Hindlimb muscle (tissue), 1 donor: ENCODE measurements at places on chromosomes 16 and 17. TPM values are rescaled to one million over a fixed set of nuclear protein-coding genes. Genes with fewer than 3 reads are reported as not detected.

DNA sequence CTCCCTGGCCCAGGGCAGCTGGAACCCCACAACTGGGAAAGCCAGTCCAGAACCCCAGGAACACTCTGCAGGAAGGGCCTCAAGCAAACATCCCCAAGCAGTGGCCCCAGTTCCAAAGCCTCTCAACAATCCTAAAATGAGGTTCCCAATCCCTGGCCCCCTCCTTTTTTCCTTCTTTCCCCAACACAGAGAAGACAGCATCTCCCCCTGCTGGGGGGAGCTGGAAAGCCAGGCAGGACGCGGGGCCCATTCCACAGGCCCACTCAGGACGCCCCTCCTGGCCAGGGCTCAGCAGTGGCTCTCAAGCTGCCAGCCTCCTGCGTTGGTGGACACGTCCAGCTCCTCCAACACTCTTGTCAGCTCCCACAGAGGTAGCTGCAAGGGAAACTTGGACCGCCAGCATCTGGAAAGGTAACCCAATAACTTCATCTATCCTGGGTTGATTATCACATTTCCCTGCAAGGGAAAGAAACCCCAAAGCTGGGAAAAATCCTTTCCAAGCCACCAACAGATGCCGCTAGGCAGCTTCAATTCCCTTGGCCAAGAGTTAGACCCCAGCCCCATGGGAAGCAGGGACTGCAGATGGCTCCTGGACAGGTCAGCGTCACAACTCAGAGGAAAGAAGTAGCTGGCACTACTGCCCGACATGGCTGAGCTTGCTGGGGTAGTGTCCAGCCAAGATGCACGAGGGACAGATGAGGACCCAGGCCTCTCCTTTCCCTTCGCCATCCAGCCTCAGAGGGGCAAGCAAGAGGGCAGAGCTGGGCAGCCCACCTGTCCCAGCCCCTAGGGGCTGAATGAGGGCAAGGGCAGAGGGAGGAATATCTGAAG, 7.6 kb downstream of the HDAC5 start:
- no peak for DNase-seq

AARSD1 gene
- polyA plus RNA-seq = 56.9 TPM

DNA sequence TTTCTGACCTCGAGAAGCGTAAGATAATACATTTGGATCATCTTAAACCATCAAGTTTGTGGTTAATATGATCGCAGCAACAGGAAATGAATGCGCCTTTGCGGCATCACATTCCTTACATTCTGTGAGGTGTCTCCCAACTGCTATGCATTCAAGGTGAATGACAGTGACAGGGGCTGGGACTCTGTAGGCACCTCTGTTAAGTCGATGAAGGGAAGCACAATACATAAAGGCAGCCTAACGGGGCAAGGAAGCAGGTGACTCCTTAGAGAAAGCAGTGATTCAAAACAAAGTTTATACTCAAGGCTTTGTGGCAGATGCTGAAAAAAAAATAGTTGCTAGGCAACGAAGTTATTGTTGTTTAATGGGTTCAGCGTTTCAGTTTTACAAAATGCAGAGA, 21.6 kb upstream of the EVPL start:
- no peak for DNase-seq

- DNase-seq = no peak
Measured at GRCh38 chr16:50924759-50925545, 183.1 kb downstream of the CYLD start.

GRCh38 chr17:34886831-34887230, 74.4 kb downstream of the CCT6B start:
- DNase-seq = no peak

- no peak for DNase-seq
Measured at GRCh38 chr17:7797976-7798375, 36.0 kb upstream of the KDM6B start.

- no peak for DNase-seq
Measured at GRCh38 chr16:19733551-19733950, 15.5 kb downstream of the IQCK start.

- DNase-seq = no peak
Measured at GRCh38 chr16:48959747-48960146, 321.9 kb downstream of the CBLN1 start.

- no peak for DNase-seq
Measured at GRCh38 chr17:59769887-59770286, 62.4 kb downstream of the VMP1 start.

CMTM3 gene
- 55.3 TPM for polyA plus RNA-seq

CLEC18B gene
- polyA plus RNA-seq = 3.9 TPM

- no peak for DNase-seq
Measured at GRCh38 chr16:23607726-23608125, 11.6 kb upstream of the NDUFAB1 start.

GRCh38 chr17:79648181-79648831, 37.5 kb upstream of the RBFOX3 start:
- DNase-seq = no peak

GRCh38 chr16:56436258-56436657, 10.9 kb upstream of the AMFR start:
- no peak for DNase-seq

PAFAH1B1 gene
- 85.5 TPM for polyA plus RNA-seq

- no peak for DNase-seq
Measured at GRCh38 chr17:43946781-43947180, 4.5 kb upstream of the PPY start.

DNA sequence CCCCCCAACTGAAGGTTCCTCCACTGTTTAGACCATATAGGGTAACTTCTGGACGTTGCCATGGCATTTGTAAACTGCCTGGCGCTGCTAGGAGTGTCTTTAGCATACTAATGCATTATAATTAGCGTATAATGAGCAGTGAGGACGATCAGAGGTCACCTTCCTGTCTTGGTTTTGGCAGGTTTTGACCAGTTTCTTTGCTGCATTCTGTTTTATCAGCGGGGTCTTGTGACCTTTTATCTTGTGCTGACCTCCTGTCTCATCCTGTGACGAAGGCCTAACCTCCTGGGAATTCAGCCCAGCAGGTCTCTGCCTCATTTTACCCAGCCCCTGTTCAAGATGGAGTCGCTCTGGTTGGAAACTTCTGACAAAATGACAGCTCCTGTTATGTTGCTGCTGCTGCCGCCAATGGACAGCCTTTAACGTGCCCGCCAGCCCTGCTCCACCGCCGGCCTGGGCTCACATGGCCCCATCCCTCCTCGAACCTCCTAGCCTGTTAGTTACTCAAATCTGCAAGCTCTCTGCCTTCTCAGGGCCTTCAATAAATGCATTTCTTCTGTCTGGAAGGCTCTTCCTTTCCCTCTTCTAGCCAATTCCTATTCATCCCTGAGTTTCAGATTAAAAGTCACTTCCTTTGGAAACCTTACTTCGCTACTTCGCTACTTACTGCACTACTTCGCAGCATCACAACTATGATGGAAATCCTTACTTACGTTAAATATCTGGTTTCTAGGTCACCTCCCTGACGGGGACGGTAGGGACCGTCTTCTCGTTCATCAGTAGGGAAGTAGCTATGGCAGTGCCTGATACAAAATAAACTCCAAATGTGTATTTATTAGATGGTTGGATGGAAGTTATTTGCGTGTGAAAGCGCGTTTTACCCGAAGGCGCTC, 640 bp upstream of the NAGLU start:
- DNase-seq = no peak

DNA sequence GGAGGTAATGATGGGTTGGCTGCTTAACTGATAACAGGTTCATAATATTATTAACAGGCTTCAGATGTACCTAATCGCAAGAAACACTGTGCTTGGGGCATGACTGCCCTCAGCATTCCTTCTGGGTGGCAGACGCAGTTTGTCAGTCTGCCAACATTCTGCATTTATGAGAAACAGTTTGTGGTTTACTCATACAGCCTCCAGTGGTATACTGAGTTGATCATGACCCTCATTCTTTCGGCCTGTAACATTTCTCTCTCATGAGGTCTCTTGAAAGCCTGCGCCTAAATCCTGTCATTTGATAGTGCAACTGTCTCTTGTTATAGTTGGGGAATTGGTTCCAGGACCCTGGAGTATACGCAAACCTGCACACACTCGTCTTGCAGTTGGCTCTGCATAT, 4.9 kb upstream of the RUSF1 start:
- DNase-seq = no peak

NRN1L gene
- polyA plus RNA-seq = 1.6 TPM

DNA sequence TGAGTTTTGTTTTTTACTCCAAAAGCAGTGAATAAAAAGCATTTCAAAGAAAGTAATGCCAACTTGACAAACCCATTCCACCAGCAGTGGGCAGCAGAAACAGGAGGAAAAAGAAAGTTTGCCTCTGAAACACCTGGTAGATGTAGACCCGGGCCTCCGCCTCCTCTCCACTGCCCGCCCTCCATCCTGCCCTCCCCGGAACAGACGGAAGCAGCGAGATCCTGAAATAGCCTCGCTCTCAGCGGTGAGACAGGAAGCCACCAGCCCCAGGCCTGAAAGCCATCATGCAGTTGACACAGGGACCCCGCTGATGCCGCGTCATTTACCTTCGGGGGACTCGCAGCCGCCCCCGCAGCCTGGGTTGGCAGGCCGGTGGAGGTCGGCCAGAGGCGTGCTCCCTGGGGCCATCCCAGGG, 67.8 kb downstream of the C16orf78 start:
- peak; percentile 25 for DNase-seq

DNA sequence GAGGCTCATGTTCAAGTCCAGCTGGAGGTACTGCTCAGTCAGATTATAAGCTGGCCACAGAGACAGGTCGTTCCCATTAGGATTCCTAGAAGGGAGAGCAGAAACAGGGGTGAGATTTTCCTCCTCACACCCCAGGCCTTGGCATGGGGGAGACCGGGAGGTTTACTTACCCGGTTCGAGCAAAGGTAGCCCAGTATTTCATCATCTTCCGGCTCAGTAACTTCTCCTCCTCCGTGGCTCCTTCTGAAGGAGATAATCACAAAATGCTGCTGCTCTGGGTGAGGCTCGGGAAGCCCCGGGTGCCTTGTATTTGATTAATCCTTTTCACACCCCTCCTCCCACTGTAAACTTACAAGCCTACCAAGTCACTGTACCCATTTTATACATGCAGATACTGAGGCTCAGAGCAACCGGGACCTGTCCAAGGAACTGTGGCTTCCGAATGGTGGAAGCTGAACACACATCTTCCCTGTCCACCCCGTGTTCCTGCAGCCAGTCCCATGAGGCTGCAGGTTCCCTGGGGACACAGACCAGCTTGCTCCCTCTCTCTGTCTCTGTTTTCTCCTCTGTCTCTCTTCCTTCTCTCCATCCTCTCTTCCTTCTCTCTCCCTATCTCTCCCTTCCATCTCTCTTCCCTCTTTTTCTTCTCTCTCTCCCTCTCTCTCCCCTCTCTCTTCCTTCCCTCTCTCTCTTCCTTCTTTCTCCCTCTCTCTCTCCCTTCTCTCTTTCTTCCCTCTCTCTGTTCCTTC, 13.9 kb upstream of the CES1 start:
- DNase-seq = no peak

DNA sequence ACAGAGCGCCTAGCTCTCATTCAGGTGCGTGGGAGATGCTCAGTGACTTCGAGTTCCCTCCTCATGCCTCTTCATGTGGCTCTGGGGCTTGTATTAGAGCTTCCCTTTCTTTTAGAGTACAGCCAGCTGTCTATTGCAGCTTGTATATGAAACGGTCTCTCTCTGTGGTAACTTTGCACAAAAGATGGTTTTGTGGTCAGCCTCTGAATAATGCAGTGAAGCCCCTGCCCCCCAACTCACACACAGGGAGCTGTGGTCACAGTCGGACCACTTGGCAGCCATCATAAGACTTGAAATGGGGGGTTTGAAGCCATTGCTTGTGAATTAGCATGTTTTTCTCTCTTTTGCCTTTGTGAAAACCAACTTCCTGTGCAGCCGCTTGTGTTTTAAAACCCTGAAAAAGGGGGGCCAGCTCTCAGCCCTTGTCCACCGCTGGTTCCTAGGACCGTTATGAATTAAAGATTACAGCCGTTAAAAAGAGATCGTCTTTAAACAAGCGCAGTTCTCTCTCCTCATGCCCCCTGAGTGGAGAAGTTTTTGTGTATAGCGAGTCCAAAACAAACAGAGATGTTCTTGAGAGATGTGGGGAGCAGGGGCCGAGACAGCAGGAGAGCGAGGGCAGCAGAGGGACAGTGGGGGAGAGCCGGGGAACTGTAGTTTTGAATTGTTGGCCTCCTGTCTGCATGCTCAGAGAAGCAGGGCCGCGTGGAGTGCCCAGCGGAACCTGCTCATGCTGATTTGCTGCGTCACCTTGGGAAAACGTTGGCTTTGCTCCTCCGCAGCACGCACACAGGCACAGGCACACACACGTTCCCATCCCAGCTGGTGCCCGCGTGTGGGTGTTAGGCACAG, 199.0 kb downstream of the MSI2 start:
- no peak for DNase-seq

IGF2BP1 gene
- polyA plus RNA-seq = 8.6 TPM

CPNE7 gene
- polyA plus RNA-seq = not detected

DNA sequence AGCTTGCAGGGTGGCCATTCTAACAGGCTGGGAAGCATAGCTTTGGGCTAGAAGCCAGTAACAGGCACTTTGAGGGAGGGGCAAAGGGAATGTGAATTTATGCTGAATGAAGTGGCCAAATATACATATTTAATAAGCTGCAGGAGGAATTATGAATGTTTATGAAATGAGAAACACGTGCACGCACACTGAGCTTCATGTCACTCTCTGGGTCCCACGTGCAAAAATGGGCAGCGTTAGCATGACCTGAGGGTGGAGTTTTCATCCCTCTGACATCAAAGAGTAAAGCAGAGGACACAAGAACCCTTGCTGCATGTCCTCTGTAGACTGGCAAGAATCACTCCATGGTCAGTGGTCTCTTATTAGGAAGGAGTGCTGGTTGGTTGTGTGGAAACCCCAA, 337.0 kb downstream of the UTP18 start:
- DNase-seq = no peak

DNA sequence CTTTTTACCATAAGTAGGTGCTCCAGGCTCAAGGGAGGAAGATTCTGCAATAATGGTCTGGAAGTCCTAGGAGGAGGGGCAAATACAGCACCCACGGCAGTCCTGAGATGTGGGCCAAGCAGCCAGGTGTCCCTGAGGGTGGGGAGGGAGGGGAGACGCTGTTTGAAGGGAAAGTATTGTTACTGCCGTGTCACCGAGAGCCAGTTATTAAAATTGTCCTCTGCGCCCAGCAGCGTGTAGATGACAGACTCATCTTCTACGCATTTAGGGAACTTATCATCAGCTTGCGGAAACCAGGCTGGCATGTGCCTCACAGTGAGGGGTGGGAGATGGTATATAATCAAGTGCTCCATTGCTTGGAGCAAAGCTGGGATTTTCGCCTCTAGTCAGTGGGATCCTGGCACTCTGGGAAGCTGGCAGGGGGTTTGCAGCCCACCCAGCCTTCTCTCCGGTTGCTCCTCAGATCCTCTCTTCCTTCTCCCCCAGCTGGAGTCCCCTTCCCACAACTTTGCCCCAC, 104.6 kb downstream of the OR1D5 start:
- DNase-seq = no peak
